ENCODE measurements at places on chromosomes 5 and 9.
A peak's percentile ranks its signal among the peaks of the same experiment; 100 is the strongest.

DNA sequence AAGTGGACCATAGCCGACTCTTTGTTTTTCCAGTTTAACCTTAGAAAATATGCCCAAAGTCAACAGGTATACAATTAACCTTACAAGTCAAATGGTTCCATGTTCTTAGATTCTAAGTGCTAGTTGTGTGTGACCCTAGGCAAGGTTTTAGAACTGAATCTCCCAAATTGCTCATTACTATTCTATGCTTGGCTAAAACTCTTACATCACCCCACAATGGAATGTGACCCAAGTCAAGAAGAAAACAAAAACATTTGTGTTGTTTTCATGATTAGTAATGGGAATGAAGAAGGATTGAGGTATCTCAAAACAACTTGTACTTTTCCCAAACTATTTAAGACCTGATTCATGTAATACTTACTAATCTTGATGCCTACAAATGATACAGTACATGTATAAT, 159.2 kb downstream of the ARRDC3 start:
- no peak for DNase-seq

- peak; percentile 12 for DNase-seq
Measured at GRCh38 chr5:94613583-94613982, 4.8 kb downstream of the KIAA0825 start.

DNA sequence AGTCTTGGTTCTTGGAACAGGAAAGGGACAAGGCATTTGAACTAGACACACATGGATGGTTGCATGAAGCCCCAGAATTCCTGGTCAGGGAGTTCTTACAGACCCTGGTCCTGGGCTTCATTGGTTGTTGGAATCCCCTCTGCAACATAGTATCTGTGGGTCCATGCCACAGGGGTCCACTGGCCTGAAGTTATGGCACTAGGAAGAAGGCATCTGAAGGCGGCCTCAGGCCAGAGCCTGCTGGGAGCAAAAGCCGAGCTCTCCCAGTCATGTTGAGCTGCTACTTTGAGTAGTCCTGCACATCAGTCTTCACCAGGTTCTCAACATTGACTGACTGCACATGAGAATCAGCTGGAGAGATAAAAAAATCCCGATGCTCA, 71.1 kb upstream of the PITX1 start:
- no peak for DNase-seq

DNA sequence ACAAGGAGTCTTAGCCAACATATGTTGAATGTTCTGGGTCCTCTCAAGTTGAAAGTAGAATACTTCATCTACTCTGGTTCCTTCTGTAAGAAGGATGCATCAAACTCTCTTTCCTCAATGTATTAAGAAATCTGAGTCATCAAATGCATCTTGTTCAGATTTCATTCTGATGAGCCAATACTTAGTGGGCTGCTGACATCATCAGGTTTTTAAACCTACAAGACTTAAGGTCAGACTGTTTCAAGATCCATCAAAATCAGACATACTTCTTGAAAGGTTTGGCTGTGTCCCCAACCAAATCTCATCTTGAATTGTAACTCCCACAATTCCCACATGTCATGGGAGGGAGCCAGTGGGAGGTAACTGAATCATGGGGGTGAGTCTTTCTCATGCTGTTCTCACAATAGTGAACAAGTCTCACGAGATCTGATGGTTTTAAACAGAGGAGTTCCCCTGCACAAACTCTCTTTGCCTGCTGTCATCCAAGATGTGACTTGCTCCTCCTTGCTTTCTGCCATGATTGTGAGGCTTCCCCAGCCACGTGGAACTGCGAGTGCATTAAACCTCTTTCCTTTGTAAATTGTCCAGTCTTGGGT, 168.8 kb downstream of the RAPGEF6 start:
- no peak for DNase-seq

DNA sequence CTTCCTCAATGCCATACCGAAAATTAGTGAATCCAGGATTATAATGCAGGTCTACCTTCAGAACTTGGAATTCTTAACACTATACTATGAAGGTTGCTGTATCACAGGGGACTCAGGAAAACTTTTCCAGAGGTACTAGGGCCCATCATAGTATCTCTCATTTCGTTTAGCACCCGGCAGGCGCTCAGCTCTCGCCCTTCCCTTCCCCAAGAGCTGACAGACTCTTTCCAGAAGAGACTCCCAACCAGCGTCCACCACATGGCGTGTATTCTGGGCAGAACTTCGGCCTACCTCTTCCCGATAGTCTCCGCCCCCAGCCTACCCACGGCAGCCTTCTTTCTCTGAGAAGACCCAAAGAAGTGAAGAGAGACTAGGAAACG, 271 bp downstream of the NOL8 start:
- DNase-seq, result no peak

Measured in SK-N-SH (cell line).